B cell (primary cell): ENCODE measurements at places on chromosomes 3 and 15. TPM values are rescaled to one million over a fixed set of nuclear protein-coding genes. Genes with fewer than 3 reads are reported as not detected.

DNA sequence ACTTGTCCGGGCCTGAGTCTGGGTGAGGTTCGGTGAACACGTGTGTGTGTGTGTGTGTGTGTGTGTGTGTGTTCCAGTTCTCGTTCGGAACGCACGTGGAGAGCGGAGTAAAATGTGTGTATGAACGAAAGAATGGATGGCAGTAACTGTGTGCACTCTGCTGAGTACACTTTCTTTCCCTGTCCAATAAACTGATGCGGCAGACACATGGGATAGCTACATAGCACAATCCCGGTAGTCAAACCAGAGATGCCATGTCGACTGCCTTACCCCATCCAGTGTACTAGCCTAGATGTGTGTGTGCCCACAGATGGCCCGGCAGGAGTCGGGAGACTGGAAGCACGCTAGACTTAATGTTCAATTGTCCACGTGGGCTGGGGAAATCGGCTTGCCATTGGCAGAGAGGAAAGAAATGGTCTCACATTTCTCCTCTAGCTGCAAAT is 507 bp upstream of the GOLIM4 start:
- no peak for DNase-seq

DNA sequence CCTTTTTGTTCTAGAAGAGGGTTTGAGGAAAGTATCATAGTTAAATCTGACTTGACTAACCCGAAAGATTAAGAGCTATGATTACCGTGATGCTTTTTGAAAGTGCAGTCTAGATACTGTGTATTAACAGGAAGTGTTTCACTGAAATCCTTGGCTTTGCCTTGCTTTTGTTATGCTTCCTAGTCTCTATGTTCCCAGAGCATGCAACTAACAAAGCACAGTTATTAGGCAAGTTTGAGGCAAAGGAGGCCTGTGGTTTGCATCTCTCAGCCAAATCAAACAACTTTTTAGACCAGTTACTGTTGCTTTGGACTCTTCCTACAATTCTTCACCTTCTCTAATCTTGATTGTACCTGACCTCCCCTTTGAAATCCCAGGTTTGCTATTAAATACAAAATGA is 3.9 kb downstream of the LXN start:
- no peak for DNase-seq

- no peak for DNase-seq
These were observed 34.5 kb upstream of the NFKBIZ start for GRCh38 chr3:101814835-101815234.

DNA sequence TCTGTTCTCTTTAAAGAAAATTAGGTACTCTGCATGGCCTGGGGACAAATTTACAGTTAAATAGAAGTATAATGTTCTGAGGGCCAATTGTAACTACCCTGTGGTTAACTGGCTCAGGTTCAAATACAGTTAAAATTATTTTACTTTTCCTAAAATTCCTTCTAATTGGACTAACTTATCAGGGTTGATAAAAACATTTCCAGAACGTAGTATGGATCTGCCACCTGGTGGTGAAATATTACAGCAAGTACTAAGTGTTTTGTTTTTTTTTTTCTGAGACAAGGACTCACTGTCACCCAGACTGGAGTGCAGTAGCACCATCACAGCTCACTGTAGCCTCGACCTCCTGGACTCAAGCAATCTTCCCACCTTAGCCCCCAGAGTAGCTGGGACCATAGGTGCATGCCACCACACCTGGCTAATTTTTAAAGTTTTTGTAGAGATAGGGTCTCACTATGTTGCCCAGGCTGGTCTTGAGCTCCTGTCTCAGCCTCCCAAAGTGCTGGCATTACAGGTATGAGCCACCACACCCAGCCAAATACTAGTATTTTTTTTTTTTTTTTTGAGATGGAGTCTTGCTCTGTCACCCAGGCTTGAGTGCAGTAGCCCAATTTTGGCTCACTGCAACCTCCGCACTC is 29.2 kb downstream of the NEO1 start:
- peak; percentile 53 for DNase-seq

GRCh38 chr3:67804089-67804488 is 149.7 kb upstream of the SUCLG2 start:
- DNase-seq, result no peak

DNA sequence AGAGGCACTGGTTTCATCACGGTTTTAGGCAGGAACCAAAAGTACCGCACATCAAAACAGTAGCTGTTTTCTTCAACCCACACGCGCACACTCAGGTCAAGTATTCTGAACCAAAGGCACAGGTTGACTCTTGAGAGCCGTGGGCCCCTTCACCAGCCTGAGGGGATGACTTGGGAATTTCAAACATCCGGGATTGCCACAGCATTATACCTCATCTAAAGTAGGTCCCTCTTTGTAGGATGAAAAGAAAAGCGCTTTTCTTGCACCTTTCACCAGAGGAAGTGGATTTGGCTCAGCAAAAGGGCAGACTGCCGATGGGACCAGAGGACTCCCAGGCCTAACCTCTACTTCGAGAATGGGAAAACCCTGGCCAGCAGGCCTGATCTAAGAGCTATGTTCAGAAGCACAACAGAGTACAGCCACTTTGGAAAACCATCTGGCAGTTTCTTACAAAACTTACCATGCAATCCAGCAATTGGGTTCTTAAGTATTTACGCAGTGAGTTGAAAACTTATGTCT is 88.2 kb upstream of the PROK2 start:
- no peak for DNase-seq

DNA sequence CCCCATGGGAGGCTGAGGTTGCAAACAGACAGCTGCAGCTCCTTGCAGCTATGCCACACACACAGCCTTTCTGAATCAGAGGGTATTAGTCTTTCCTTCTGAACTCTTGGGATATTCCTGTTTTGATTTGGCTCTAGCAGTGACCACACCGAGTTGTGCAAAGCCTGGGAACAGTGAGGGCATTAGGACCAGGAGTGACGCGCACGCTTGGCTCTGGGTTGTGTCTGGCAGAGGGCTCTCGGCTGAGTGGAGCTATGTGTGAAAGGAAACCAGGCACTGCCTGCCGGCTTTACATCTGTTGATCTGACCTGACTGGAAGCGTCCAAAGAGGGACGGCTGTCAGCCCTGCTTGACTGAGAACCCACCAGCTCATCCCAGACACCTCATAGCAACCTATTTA is at the start of gene GALNT15:
TSS of gene GALNT15 (plus strand) at position 292 of the 400 bp plus-strand sequence. CDS start 472 bp downstream, outside the sequence.
- DNase-seq, result no peak

DNA sequence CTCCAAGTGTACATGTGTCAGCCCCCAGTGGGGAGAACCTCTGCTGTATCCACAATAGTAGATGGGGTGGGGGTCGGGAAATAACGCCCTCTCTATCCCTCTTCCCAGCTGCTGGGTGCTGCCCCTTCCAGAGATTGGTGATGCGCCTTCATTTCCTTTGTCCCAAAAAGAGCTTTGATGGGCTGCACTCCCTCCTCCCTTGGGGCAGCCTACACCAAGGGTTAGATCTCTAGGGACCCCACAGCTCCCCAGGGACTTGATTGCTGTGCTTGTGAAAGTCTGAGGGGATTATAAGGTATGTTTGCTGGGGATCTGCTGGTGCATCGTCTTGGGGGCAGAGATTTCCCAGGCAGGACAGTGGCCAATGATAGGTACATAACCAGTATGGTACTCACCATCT is 105.3 kb downstream of the UNC13C start:
- DNase-seq, result no peak

GRCh38 chr3:192481638-192482037 is 245.7 kb downstream of the FGF12 start:
- DNase-seq, result no peak

DNA sequence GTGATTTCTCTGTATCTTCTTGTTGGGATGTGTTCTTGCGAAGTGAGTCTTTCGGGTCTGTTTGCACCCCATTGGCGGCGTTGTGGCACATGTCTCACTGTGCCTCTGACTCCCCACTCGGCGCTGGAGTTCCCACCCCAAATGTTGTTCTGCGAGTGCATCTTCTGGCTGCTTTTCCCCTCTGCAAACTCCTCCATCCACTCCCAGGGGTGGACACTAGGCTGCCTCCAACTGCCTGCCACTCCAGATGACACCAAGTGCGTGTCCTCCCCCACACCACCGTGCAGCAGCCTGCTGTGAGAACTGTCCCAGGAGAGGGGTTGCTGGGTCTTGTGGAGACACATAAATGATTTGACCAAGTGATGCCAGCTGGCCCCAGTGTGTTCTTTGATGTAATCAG is 17.6 kb downstream of the EFCC1 start:
- no peak for DNase-seq

Gene SEMA6D
- not detected in 2 replicates for polyA plus RNA-seq

Gene THSD4
- not detected in 2 replicates for polyA plus RNA-seq

Gene IGSF10
- 0.03 TPM in 1 of 2 replicates, not detected in the other for polyA plus RNA-seq

Gene TEX9
- 2.9 and 7.6 TPM in 2 replicates for polyA plus RNA-seq
